ENCODE measurements at places on chromosomes 6 and 20. TPM values are rescaled to one million over a fixed set of nuclear protein-coding genes. Genes with fewer than 3 reads are reported as not detected.

NOTCH4 gene
- total RNA-seq: 2.2 TPM

SS18L1 gene
- 7.8 TPM for total RNA-seq

SIGLEC1 gene
- total RNA-seq: not detected

SERPINB1 gene
- total RNA-seq: 25.8 TPM

TRIM31 gene
- not detected for total RNA-seq

OPRL1 gene
- total RNA-seq: 1.4 TPM

SIRPD gene
- not detected for total RNA-seq

TPX2 gene
- total RNA-seq: 37.1 TPM
